ENCODE measurements at places on chromosomes 16 and 17.

GRCh38 chr17:74407384-74407783 lies 24.5 kb upstream of the GPRC5C start:
- no peak for DNase-seq

DNA sequence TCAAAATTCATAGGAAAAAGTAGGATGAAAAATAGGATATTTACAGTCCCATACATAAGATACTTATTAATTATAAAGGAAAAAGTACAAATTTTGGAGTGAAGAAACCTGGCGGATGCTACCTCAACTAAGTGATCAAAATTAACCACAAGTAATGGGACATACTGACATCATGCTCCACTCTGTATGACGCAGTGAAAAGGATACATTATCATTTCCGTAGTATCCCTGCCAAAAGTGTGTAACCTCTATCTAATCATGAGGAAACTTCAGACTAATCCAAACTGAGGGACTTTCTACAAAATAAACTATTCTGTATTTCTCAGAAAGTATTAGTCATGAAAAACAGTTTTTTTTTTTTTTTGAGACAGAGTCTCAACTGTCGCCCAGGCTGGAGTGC lies 60.5 kb downstream of the TRIM37 start:
- DNase-seq, result no peak

GRCh38 chr16:89014403-89015230 lies 37.6 kb upstream of the CBFA2T3 start:
- DNase-seq, result no peak

GRCh38 chr17:74882517-74883240 lies 9.9 kb upstream of the FDXR start:
- no peak for DNase-seq

DNA sequence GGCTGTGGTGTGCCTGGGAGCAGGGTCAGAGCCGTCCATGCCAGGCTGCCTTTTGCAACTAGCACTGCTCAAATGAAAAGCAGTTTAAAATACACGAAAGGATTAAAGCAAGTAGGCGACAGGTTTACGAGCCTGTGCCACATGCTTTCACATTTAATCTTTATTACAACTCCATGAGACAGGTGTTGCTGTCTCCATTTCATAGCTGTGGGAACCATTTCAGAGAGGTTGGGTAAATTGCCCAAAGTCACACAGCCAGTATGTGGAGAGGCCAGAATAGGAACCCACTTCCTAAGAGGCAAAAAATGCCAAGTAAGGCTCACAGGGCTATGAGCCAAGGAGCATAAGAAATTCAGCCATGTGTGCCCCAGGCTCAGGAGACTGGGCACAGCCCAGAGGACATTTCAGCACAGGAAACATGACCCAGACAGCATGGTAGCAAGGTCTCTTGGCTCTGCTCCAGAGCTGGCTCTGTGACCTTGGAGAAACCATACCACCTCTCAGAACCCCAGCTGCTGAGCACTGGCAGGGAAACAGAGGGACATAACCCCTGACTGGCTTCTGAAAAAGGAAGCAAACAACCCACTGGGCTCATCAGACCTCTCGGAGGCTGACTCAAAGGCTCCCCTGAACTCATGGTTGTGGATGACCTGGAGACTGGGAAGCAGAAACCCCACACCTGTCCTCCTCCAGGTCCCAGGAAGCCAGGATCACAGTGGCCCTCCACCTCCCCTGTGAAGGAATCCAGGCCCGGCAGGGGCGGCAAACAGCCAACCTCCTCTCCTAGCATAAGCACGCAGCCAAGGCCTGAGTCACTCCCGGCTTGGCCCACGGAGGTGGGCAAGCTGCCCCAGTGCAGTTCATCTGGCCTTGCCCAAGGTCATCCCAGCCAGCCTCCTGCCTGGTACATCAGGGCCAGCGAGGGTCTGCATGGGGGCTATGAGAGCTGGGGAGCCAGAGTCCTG lies 40.3 kb upstream of the MRPS23 start:
- DNase-seq, result no peak

GRCh38 chr16:13108126-13108525 lies 206.7 kb downstream of the SHISA9 start:
- DNase-seq, result no peak

GRCh38 chr16:22402191-22402590 lies 27.8 kb upstream of the CDR2 start:
- DNase-seq, result no peak

DNA sequence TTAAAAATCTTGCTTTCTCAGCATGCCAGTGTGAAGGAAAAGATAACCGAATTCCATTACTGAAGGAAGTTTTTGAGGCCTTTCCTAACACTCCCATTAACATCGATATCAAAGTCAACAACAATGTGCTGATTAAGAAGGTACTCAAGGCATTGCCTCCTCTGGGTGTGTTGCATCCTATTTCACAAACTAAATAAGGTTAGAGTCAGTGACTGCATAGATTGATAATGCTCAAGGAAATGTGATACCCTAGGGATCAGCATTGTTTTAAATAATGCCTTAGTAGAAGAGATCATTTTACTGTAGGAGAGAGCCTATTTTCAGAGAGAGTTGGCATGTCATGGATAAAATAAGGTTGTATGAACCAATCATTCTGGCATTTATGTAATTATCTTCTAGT lies 36.8 kb downstream of the GDPD1 start:
- no peak for DNase-seq

DNA sequence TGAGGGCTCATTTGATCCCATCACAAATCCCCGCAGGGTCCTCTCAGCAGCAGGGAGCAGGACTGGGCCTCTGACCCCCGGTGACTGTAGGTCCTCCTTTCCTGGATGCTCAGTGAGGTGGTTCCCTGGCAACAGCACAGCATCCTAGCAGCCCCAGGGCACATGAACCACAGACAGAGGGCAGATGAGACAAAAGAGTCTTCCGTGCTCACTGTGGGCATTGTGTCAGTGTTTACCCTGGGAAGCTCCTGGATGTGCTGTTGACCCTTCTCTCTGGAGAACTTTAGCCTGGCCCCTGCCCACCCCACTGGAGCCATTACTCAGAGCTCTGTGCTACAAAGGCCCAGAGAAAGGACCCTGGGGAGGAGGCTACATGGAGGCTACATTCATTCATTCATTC lies 21.7 kb upstream of the TMEM220 start:
- no peak for DNase-seq

DNA sequence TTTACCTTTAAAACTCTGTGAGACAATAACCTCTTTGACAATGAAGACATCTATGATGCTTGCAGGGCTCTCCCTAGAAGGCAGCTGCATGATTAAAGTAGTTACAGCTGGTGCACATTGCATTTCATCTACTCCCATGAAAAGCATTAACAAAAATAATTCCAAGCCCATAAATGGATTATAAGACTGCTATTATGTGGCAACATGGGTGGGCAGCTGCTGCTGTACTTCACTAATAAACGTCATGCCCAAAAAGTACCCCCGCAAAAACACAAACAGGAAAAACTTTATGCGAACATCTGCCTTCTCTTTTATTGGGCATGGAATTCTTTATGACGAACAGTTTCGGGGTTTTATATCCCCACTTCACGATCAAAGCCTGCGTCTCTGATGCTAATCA lies 224.9 kb downstream of the CA10 start:
- no peak for DNase-seq

DNA sequence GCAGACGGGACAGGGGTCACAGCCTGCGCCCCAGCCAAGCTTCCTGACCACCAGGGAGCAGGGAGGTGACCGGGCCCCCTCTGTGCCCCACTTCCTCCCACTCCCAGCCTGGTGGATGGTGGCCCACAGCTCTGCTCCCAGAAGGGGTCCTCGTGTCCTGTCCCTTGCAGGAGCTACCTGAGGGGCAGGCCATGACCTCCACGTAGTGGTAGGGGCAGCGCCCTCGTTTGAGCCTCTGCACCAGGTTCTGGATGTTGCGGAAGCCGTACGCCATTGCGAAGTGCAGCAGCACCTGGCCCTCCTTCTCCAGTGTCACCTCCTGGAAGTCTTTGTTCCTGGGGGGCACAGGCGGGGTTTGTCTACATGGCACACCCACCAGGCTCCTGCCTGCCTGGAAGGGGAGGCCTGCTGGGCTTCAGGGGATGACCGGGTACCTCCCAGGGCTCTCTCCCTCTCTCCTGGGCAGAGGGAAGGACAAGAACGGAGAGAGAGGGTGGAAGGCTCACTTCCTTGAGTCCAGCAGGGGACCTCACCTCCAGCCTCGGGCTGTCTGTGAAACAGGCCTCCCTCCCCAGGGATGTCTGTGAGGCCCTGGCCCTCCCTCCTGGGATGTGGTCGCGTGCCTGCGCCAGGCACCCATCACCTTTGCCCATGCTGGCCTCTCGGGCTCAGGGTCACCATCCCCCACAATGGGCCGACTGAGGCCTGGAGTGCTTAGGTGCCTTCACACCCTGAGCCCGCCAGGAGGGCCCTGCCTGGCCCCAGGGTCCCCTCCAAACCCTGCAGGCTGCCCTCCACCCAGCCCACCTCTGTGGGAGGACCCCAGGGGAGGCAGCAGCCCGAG lies 4.0 kb downstream of the HAGHL start:
- DNase-seq, result no peak

- DNase-seq, result no peak
These were observed 5.1 kb downstream of the SNRNP25 start for GRCh38 chr16:58491-59439.

DNA sequence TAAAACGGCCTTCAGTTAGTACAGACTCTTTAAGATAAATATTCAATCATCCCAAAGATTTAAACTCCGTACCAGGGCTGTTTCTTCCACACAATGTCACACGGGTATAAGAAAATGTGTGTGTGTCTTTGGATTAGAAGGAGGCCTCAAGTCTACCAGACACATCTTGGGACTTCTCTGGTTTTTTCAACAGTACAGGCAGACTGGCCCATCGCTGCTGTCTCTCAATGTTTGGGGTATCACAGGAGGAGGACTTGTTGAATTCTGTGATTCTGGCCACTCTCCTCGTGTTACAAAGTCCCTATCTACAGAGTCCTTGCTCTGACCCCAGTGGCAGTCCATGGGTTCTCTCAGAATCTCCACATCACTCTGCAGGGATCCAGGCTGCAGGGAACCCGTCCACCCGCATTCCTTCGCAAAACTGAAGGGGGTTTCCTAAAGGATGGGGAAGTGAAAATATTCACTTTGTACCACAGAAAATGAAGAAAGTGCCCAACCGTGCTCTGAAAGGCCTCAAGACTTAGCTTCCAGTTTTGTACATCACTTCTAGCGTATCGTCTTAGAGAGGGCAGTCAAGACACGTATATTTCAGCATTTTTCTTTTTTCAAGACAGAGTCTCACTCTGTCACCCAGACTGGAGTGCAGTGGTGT lies 373.2 kb downstream of the NPIPA8 start:
- DNase-seq, result no peak

DNA sequence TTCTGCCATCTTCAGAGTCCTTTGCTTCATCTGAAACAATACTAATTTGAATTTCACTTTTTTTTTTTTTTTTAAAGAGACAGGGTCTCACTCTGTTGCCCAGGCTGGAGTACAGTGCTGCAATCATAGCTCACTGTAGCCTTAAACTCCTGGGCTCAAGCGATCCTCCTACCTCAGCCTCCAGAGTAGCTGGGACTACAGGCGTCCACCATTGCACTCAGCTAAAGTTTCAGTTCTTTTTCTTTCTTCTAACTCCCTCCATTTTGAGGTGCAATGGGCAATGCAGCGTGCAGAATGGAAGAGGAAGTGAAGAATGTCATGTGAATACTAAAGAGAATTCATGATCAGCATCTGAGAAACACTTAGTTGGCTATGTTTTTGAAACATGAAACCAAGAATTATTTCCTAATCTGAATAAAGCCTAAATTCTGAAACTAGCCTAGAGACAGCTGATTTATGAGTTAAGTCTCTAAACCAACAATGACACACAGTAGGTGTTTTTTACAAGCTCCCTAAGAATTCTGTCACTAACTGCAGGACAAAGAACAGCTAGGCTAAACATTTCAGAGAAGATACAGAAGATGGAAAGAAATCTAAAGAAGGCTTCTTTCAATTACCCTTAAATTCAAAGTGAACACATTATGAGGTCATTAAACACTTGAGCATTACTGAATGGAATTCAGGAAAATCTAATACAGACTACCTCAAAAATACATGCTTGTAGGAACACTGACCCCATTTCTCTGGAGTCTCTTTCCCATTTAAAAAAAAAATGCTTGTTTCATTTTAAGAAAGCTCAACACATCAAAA lies 21.0 kb downstream of the SNN start:
- DNase-seq, result no peak

DNA sequence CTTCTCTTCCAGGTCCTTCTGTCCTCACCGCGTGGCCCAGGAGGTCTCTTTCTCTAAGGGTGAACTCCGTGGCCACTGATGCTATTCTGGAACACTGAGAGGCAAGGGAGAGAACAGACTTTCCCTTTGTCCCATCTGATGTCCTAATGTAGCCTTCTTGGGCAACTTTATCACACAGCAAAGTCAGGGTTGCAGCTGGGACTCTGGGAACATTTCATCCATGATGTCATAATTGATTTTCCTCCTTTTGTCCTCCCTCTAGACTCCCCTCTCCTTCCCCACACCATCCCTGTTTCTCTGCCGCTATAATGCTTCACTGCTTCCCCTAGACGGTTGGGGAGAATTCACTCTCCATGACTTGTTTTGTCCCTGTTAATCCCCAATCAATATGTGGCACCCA lies 201.0 kb downstream of the SHISA9 start:
- no peak for DNase-seq

- no peak for DNase-seq
These were observed 529 bp upstream of the ASPA start for GRCh38 chr17:3475251-3475685.

- peak; percentile 27 for DNase-seq
These were observed 2.8 kb downstream of the EMP2 start for GRCh38 chr16:10577305-10578202.

DNA sequence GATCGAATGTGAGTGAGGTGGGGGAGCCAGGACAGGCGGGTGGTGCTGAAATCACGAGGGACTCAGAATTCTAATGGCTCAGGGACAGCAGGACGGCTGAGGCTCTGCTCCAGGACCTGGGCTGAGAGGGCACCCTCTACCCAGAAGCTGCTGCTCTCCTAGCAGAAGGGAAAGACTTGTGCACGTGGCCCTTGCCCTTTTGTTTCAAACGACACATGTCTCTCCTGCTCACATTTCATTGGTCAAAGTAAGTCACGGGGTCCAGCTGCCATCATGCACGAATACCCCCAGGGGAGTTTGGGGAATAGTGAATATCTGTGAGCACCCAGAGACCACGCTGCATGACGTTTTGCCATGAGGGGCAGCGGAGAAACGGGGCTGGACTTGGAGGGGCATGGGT lies 73.2 kb downstream of the RTN4RL1 start:
- DNase-seq, result no peak

- no peak for DNase-seq
These were observed 34.3 kb downstream of the PITPNC1 start for GRCh38 chr17:67411397-67411796.

GRCh38 chr17:28509789-28510188 lies 3.6 kb downstream of the FOXN1 start:
- DNase-seq, result no peak

DNA sequence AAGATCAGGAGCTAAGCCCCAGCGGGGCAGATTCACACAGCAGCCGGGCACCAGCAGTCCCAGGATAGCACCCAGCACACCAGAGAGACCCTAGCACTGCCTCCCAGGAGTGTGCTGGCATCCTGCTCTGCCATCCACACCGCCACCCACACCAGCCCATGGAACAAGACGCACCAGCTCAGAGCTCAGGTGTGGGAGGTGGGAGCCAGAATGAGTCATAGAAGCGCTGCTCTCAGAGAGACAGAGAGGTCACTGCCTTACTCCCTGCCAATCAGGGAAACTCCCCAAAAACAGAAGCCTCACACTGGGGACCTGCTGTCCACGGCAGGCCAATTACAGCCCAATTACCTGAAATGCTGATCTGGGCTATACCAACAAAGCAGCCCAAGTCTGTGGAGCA lies 64.9 kb downstream of the CDYL2 start:
- DNase-seq, result no peak
